Osteoblast (primary cell): ENCODE measurements at places on chromosomes 6 and 20. TPM values are rescaled to one million over a fixed set of nuclear protein-coding genes. Genes with fewer than 3 reads are reported as not detected.

Gene CFB
- 16.5 and 26.8 TPM in 2 replicates for total RNA-seq

Gene ETV7
- total RNA-seq, result 3.3 and 3.5 TPM in 2 replicates

Gene AKAP7
- 4.0 and 6.8 TPM in 2 replicates for total RNA-seq

DNA sequence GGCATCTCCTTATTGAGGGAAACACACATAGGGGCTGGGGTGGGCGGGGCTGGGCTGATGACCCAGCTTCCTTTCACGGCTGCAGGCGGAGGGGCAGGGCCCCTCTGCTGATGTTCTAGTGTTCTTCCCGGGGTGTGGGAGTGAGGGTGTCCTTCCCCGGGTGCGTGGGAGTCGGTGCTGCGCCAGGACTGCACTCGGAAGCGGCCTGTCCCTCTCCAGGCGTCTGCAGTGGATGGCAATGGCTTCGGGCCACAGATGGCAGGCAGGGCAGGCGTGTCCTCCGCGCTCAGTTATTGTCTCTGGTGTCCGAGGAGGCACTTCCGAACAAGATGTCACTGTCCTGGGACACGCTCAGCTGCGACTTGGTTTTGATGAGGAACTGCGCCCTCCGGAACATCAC lies 19.2 kb downstream of the KCNG1 start:
- no peaks in the 10 kb centered on the region for H3K4me1 ChIP-seq
- H3K27ac ChIP-seq, result no peak overlapping the region
- H3K27me3 ChIP-seq, result no peaks in the 10 kb centered on the region
- H3K36me3 ChIP-seq, result peaks cover 2% of the 10 kb centered on the region
